ENCODE measurements at places on chromosomes 6 and 20. TPM values are rescaled to one million over a fixed set of nuclear protein-coding genes. Genes with fewer than 3 reads are reported as not detected.

Gene SLC22A1
- total RNA-seq: 0.29 TPM

Gene KCNK16
- total RNA-seq: not detected

Gene IER3
- 142 TPM for total RNA-seq

Gene BYSL
- 9.9 TPM for total RNA-seq

Gene PDE10A
- 12.6 TPM for total RNA-seq

GRCh38 chr6:1255636-1256365 is 56.1 kb upstream of the FOXQ1 start:
- peaks cover 28% of the 10 kb centered on the region for H3K27me3 ChIP-seq
- no peak overlapping the region for H3K4me3 ChIP-seq
- no peaks in the 10 kb centered on the region for H3K4me1 ChIP-seq
- DNase-seq: no peak
- H3K27ac ChIP-seq: no peak overlapping the region

DNA sequence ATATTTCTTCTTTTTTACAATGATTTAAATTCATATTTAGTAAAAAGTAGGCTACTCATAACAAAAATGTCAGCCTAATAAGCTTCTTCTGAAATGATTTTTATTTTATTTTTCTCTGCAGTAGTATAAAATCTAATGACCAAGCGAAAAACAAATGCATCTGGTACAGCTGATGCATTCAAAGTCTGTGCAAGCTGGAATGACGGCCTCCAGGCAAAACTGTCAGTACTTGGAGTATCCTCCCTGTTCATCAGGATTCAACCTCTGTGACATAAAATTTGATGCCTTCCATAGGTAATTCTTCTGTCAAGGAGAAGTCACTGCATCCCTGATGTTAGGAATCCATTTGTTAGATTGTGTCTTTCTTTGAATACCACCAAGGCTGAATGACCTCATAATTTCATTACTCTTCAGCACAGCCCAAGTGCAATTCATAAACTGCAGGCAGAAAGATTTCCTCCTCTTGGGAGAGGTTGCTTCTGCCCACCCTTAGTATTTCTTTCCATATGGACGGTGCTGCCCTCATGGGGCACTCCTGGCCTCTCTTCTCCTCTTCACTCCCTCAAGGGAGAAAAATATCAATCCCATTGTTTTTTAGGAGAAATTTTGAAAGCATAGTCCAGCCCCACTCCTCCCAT is 146.4 kb upstream of the STXBP5 start:
- H3K27ac ChIP-seq: no peak overlapping the region
- H3K4me1 ChIP-seq: peaks cover 5% of the 10 kb centered on the region
- H3K27me3 ChIP-seq: no peaks in the 10 kb centered on the region
- no peaks in the 10 kb centered on the region for H3K36me3 ChIP-seq

GRCh38 chr6:139556532-139556931 is 182.1 kb upstream of the CITED2 start:
- H3K36me3 ChIP-seq: no peaks in the 10 kb centered on the region
- no peak for DNase-seq

GRCh38 chr20:1320902-1321653 is 7.9 kb downstream of the SDCBP2 start:
- no peaks in the 10 kb centered on the region for H3K27me3 ChIP-seq
- no peak for DNase-seq
- H3K36me3 ChIP-seq: no peaks in the 10 kb centered on the region

DNA sequence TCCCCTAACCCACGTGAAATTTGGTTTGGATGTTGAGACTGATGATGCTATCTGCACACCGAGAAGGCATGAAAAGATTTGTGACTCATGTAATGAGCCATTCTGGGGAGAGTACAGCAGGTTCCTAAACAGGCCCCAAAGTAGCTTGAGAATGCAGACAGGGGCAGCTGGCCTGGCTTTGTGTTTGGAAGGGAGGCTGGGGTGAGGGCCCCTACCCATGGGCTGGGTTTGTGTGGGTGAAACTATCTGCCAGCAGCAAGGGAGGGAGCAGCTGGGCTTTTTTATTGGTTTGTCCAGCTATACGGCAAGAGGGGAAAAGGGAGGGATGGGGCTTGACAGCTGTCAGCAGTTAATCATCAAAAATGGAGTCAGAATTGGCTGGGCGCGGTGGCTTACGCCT is 87.0 kb upstream of the RNF24 start:
- H3K36me3 ChIP-seq: no peaks in the 10 kb centered on the region
- no peak for DNase-seq
- no peaks in the 10 kb centered on the region for H3K4me1 ChIP-seq
- no peak overlapping the region for H3K27ac ChIP-seq
- no peak overlapping the region for H3K4me3 ChIP-seq

DNA sequence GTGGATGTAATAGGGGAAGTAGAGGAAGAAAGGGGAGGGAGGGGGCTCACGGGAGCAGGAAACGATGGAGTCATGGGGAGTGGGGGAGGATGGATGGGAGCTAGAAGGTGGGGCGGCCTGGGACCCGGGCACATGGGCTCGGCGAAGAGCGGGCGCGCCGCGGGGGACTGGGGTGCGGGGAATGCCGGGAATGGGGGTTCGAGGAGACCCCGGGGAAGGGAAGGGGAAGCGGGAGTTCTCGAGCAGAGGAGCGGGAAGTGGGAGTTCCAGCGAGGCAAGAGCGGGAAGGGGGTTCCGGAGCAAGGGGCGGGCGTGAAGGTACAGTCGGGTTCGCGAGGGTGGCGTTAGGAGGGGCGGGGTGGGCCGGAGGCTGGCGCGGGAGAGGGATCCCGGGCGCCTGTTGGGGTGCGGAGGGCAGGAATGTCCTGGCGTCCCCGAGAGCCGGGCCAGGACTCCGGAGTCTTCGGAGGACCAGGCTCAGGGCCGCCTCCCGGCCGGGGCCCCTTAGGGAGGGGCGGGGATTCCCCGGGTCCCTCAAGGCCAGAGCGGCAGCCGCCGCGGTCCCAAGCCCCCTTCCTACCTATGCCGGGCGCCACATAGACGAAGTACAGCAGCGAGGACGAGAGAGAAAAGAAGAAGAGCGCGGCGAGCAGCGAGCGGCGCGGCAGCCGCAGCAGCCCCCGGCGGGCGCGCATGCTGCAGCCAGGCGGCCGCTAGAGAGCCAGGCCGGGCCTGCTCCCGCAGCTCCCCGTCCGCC is 504 bp downstream of the B4GALT5 start:
- peaks cover 42% of the 10 kb centered on the region for H3K4me1 ChIP-seq
- H3K27ac ChIP-seq: peak overlapping the region; percentile 98
- peak overlapping the region; percentile 87 for H3K4me3 ChIP-seq

DNA sequence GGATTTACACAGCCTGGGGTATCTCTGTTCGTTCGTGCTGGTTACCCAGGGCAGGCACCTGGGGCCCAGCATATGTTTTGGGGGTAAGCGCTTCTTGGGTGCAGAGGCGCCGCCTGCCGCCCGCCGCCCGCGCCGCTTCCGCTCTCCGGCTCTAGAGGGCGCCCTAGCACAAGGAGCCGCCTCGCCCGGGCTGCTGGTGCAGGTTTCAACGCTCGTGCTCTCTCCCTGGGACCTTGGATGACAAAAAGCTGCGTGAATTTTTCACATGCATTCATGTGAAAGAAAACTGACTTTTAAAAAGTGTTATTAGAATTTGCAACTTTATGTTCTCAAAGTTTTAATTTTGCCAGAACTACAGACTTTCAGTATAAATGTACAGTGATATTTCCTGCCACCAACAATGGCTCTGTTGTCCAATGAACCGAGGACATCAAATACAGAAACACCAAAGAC is 32.5 kb downstream of the PRR18 start:
- DNase-seq: peak; percentile 75
- no peaks in the 10 kb centered on the region for H3K4me1 ChIP-seq
- H3K36me3 ChIP-seq: no peaks in the 10 kb centered on the region
- H3K27ac ChIP-seq: no peak overlapping the region
- H3K27me3 ChIP-seq: peaks cover 12% of the 10 kb centered on the region

DNA sequence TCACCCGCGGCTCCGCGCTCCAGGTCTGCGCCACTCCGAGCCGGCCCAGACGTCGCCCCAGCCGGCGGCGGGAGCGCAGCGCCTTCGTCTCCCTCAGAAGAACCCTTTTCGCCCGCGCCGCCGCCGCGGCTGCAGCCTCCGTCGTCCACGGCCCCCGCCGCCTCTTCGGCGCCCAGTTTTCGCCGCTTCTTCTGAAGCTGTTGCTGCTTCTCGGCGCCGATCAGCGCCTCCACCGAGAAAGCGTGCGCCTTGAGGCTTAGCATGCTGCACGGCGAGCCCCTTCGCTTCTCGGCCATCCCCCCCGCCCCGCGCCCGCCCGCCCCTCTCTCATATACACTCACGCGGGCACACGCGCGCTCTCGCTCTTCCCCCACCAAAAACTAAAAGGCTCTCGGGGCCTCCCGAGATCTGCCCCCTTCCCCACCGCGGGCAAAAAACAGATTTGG is 489 bp downstream of the TBX18 start:
- DNase-seq: no peak
- H3K27ac ChIP-seq: peak overlapping the region; percentile 89
- H3K4me1 ChIP-seq: peaks cover 15% of the 10 kb centered on the region
- H3K27me3 ChIP-seq: peaks cover 89% of the 10 kb centered on the region
- H3K36me3 ChIP-seq: no peaks in the 10 kb centered on the region

GRCh38 chr20:40648210-40649072 is 40.6 kb downstream of the MAFB start:
- H3K27ac ChIP-seq: no peak overlapping the region
- no peak overlapping the region for H3K4me3 ChIP-seq
- H3K36me3 ChIP-seq: no peaks in the 10 kb centered on the region
- no peaks in the 10 kb centered on the region for H3K27me3 ChIP-seq
- H3K4me1 ChIP-seq: peaks cover 18% of the 10 kb centered on the region

DNA sequence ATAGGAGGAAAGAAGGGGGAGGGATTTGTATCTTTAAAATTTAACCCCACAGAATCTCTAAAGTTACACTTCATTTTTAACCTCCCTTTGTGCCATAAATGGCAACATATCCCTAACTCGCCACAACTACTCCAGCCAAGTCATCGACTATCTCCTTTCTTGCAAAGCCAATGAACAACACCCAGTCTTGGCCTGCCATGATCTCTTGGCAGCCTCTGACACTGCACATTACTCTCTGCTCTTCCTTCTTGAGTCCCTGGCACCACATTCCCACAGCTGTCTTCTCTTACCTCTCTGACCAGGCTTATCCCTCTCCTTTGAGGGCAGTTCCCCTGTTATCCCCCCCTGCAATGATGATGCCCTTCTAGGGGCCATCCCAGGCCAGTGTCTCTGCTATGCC is 42.5 kb downstream of the MBOAT1 start:
- no peaks in the 10 kb centered on the region for H3K27me3 ChIP-seq
- no peak overlapping the region for H3K4me3 ChIP-seq
- DNase-seq: no peak
- peaks cover 15% of the 10 kb centered on the region for H3K4me1 ChIP-seq
- no peaks in the 10 kb centered on the region for H3K36me3 ChIP-seq
- H3K27ac ChIP-seq: peak overlapping the region; percentile 30

DNA sequence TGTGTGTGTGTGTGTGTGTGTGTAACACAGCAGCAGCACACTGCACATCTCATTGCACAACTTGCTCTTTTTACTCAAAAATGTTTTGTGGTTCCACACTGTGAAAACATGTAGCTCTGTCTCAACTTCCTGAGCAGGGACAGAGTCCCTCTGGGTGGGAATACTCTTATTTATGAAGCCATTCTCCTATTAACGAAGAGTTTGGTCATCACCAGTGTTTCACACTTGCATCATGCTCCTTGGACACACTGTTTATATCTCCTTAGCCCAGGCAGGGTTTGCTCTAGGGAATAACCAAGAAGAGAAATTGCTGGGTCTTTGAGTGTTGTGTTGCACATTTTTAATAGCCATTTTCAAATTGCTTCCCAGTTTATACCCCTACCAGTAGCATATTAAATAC is 53.6 kb downstream of the ZNF831 start:
- H3K27me3 ChIP-seq: peaks cover 3% of the 10 kb centered on the region
- no peak overlapping the region for H3K4me3 ChIP-seq

- H3K4me3 ChIP-seq: no peak overlapping the region
- H3K27me3 ChIP-seq: no peaks in the 10 kb centered on the region
- no peaks in the 10 kb centered on the region for H3K36me3 ChIP-seq
- H3K27ac ChIP-seq: no peak overlapping the region
Observed at GRCh38 chr6:150788089-150788488, 77.4 kb upstream of the MTHFD1L start.

- peak; percentile 29 for DNase-seq
- peaks cover 26% of the 10 kb centered on the region for H3K4me1 ChIP-seq
- H3K27me3 ChIP-seq: no peaks in the 10 kb centered on the region
- H3K36me3 ChIP-seq: no peaks in the 10 kb centered on the region
- H3K4me3 ChIP-seq: peak overlapping the region; percentile 57
Observed at GRCh38 chr6:3022765-3023662, 23.3 kb downstream of the NQO2 start.

- H3K4me1 ChIP-seq: no peaks in the 10 kb centered on the region
- no peaks in the 10 kb centered on the region for H3K36me3 ChIP-seq
- peaks cover 6% of the 10 kb centered on the region for H3K27me3 ChIP-seq
- H3K4me3 ChIP-seq: no peak overlapping the region
- DNase-seq: no peak
Observed at GRCh38 chr20:10336959-10337729, 96.9 kb downstream of the MKKS start.

DNA sequence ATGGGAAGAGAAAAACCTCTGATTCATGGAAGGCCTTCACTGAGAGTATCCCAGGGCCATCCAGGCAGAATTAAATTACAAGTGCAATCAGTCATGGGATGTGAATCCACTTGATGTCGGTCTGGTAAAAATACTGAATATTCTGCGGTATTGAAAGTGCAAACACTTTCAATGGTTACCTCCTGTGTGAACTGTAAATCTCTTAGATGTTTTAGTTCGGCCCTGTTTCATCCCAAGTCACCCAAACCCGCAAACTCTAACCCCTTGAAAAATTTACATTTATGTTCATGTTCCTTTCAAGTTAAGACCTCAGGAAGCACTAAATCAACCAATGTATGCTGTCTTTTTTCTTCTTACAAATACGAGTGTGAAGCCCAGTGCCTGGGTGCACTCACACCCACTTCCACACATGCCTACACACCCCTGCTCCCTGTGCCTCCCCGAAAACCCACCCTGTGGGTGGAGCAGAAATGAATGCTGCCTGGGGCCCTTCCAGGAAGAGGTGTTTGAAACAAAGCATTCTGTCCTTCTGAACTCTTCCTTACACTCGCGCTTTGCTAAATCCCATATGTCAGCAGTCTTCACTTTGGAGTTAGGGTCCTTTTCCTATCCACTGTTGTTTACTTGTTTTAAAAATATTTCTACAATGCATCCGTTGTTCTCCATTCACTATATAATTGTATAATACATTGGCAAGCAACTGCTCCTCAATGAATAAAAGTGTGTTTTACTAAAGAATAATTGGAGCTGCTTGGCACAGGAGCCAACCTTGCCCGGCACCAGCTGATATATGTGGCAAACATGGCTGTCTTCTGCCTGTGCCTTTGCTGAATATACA is 62.7 kb downstream of the FYN start:
- peaks cover 10% of the 10 kb centered on the region for H3K36me3 ChIP-seq
- no peak for DNase-seq
- peaks cover 22% of the 10 kb centered on the region for H3K4me1 ChIP-seq
- H3K4me3 ChIP-seq: no peak overlapping the region
- no peak overlapping the region for H3K27ac ChIP-seq

GRCh38 chr6:127990074-127990473 is 89.2 kb upstream of the THEMIS start:
- DNase-seq: no peak
- no peaks in the 10 kb centered on the region for H3K27me3 ChIP-seq
- H3K4me1 ChIP-seq: no peaks in the 10 kb centered on the region
- H3K4me3 ChIP-seq: no peak overlapping the region
- no peak overlapping the region for H3K27ac ChIP-seq

- DNase-seq: no peak
- no peak overlapping the region for H3K4me3 ChIP-seq
- H3K27me3 ChIP-seq: no peaks in the 10 kb centered on the region
- H3K4me1 ChIP-seq: no peaks in the 10 kb centered on the region
- H3K27ac ChIP-seq: no peak overlapping the region
Observed at GRCh38 chr6:136627191-136627590, 77.0 kb upstream of the MAP7 start.

Measured in heart right ventricle (tissue), 16 donors.